RWPE2 (cell line): ENCODE measurements at places on chromosomes 5 and 9.

DNA sequence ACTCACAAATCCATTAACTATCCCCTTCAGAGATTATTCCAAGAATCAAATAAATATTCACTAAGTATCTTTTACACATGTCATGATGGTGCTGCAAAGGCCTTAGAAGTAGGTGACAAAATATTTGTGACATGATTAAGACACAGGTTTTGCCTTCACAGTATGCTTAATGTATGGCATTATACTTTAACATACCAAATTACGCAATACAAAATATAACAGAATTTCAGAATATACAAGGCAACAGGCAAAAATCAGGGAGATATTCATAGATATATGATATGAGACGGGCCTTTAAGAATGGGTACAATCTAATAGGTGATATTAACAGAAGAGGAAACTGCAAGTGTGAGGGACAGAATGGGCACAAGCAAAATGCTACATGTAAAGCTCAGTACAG lies 41.6 kb downstream of the CAAP1 start:
- no peak overlapping the region for H3K4me3 ChIP-seq
- no peak for DNase-seq
- H3K36me3 ChIP-seq = peaks cover 45% of the 10 kb centered on the region
- no peaks in the 10 kb centered on the region for H3K4me1 ChIP-seq
- no peaks in the 10 kb centered on the region for H3K27me3 ChIP-seq

DNA sequence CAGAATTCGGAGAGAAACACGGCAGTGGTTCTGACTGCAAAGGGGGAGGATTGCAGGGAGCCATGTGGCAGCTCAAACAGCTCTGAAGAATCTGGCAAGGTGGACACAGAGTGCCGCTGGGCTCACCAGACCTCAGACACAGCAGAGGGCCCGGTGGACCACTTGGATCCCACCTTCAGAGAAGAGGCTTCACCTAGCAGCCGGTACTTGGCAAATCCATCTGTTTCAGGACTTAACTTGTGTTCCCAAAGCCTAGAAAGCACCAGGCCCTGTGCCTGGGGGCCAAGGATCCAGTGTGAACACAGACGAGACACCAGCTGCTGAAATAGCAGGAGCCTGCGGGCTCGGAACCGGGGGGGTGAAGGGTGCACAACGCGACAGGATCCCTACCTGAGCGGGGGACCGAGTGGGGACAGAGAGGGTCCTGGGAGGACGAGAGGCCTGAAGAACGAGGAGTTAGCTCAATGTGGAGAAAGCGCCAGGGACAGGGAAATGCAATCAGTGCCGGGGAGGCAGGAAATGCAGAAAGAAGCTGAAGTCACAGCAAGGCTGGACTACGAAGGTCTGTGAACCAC lies 44.6 kb downstream of the BTNL9 start:
- no peak overlapping the region for H3K27ac ChIP-seq
- DNase-seq = no peak
- no peaks in the 10 kb centered on the region for H3K36me3 ChIP-seq
- H3K27me3 ChIP-seq = peaks cover 27% of the 10 kb centered on the region

DNA sequence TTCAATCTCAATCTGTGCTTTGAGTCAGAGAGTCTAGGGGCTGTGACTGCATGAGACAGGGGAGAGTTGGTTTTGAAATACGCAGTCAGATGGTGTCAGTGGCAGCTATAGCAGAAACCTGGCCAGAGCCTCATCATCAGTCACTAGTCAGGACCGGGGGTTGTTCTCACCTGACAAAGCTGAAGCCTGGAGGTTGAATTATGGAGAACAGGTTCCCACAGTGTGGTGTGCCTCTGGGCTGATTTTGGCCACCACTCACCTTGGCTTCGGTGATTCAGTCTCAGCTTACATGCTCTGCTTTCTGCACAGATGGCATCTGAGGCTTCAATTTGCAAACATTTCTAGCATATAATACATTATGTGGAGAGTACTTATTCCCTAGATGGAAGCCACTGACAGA lies 387.3 kb downstream of the YTHDC2 start:
- no peaks in the 10 kb centered on the region for H3K4me1 ChIP-seq
- H3K27me3 ChIP-seq = peaks cover 39% of the 10 kb centered on the region
- H3K36me3 ChIP-seq = no peaks in the 10 kb centered on the region
- H3K27ac ChIP-seq = no peak overlapping the region
- no peak overlapping the region for H3K4me3 ChIP-seq

- H3K27ac ChIP-seq = no peak overlapping the region
- H3K36me3 ChIP-seq = no peaks in the 10 kb centered on the region
- H3K4me3 ChIP-seq = no peak overlapping the region
- H3K4me1 ChIP-seq = no peaks in the 10 kb centered on the region
Observed at GRCh38 chr9:89789922-89790510, 185.2 kb downstream of the GADD45G start.
